Activated T-helper 1 cell treated with anti-CD3 and anti-CD28 coated beads, Interleukin-12 subunit alpha, Interleukin-12 subunit beta, Interleukin-2, Interleukin-4 antibody, amounts not matched to agents 30 ng/mL and 10 ng/mL and 1 ng/mL, durations not matched to agents 14 hours and 24 hours and 36 hours (primary cell): ENCODE measurements at places on chromosomes 12 and 14.

DNA sequence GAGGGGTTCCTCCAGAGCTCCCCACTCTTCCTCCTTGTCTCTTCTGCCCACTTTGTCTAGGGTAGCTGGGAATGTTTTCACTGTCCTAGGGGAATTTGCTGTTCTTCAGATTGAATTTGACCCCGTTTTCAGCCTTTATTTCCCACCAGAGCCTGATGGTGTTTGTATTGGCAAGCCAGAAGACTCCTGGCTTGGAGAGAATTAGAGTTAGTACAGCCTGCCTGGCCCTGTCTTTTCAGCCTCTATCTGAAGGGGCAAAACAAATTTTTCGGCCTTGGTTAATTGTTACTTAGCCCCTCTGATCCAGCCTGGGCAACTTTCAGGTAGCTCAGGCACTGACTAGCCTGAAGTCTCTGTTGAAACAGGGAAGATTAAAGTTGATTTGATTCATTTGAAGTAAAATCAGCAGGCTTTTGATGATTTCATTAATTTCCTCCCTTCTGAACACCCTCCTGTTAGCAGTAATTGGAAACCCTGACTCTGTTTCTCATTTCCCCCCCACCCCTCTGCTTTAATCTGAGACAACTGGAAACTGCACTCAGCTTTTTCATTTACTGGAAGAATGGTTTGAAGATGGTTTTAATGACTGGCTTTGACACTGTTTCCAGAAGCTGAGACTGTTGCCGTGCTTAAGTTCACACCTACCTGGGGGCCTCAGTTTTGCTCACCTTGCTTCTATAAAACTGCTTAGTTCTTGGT lies 63.3 kb downstream of the SUSD6 start:
- DNase-seq: no peak

GRCh38 chr14:27002179-27002578 lies 404.3 kb upstream of the NOVA1 start:
- no peak for DNase-seq

- no peak for DNase-seq
Measured at GRCh38 chr12:124764451-124764850, 99.2 kb downstream of the SCARB1 start.

GRCh38 chr12:46222636-46223035 lies 46.2 kb downstream of the SLC38A1 start:
- no peak for DNase-seq

DNA sequence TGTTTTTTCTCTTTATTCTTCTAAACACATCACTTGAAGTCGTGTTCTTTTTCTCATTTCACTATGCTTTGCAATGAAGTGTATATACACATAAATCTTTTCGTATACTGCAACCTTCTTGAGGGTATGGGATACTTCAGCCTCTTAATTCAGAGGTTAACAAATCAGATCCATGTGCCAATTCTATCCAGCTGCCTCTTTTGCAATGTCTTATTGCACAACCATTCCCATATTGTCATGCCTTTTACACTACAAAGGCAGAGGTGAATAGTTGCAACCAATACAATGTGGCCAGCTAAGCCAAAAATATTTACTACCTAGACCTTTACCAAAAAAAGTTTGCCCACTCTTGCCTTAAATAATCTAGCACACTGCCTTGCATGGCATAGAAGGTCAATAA lies 224.5 kb upstream of the FOXG1 start:
- DNase-seq: no peak

- no peak for DNase-seq
Measured at GRCh38 chr14:97217111-97217885, 420.1 kb downstream of the VRK1 start.
